ENCODE measurements at places on chromosomes 4 and X.

DNA sequence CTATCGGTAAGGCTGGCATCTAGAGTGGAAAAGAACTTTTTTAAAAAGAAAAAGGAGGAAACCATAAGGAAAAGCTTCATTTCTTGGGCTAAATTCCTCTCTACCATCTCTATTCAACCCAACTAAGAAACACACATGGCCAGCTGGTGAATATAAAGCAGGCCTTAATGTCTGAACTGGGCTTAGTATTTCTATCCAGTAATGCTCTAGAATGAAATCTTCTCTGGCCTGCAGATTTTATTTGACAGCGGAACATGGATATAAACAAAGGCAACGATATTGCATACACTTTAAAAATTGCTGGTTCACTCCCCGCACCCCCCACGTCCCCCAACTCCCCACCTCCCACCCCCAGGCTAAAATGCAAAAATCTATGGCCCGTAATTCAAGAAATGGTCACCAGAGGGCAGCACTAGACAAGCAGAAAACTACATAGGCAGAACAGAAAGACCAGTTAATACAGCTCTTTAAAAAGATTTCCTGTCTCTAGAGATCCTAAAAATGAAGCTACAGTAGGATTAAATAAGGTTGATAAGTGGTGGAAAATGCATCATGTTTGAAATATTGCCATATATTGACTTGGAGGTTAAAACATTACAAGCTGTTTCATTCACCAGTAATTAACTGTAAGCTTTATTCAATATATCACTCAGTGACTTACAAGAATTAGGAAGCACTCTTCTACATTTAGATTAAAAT is 155.2 kb upstream of the GALNT7 start:
- peak; percentile 31 for DNase-seq

- DNase-seq, result no peak
These were observed 161.7 kb downstream of the BTC start for GRCh38 chr4:74632634-74633033.

DNA sequence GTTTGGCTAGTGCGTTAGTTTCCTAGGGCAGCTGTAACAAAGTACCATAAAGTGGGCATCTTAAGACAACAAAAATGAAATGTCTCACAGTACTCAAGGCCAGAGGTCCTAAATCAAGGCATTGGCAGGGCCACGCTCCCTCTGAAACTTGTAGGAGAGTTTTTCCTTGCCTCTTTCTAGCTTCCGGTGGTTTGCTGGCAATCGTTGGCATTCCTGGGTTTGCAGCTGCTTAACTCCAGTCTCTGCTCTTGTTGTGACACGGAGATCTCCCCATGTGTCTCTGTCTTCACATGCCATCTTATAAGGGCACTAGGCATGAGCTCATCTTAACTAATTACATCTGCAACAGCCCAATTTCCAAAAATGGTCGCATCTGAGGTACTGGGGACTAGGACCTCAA is 362.0 kb upstream of the BOD1L1 start:
- no peak for DNase-seq

- peak; percentile 26 for DNase-seq
These were observed 2.5 kb downstream of the NYX start for GRCh38 chrX:41449615-41450014.

GRCh38 chr4:1939664-1940509 is 68.7 kb downstream of the NSD2 start:
- no peak for DNase-seq

GRCh38 chr4:99815597-99816011 is 1.0 kb upstream of the DAPP1 start:
- DNase-seq, result peak; percentile 85

DNA sequence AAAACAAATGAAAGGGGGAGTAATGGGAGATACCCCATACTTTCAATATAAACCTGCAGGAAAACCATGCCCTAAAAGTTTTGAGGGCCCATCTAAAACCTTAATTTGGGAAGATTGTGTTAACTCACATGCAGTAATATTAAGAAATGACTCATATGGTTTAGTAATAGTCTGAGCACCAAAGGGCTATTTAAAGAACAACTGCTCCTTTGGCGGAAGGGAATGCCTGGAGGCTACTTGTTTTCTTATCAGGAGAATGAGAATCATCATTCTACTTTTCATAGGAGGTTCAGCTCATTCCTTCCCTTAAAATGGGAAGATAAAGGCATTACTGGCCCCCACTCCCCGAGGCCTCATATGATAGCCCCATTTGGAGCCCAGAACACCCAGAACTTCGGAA is 47.6 kb downstream of the SPIN3 start:
- no peak for DNase-seq

DNA sequence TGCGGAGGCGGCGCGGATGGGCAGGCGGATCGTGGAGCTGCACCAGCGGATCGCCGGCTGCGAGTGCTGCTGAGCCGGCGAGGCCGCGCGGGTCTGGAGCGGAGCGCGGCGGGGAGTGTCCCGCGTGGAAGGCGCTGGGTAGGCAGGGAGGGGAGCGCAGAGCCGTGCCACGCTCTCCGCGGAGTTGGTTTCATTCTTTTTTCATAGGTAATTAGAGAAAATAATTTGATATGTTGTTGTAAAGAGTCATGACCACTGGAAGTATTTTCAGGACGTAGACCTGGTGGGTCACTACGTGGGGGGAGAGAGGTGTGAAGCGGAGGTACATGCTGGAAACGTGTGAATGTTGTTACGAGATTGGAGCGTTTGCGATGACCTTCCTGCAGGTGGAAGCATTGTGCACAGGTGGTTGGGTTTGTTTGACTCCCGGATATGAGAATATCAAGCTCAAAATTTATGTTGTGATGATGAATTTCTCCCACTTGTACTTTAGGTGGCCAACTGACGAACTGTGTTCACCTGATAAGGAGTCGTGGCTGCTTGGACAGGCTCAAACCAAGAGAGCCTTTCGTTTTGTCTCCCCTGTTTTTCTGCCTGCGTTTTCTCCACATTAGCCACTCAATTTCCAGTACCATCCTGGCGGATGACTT is 19.1 kb upstream of the S100P start:
- DNase-seq, result no peak

DNA sequence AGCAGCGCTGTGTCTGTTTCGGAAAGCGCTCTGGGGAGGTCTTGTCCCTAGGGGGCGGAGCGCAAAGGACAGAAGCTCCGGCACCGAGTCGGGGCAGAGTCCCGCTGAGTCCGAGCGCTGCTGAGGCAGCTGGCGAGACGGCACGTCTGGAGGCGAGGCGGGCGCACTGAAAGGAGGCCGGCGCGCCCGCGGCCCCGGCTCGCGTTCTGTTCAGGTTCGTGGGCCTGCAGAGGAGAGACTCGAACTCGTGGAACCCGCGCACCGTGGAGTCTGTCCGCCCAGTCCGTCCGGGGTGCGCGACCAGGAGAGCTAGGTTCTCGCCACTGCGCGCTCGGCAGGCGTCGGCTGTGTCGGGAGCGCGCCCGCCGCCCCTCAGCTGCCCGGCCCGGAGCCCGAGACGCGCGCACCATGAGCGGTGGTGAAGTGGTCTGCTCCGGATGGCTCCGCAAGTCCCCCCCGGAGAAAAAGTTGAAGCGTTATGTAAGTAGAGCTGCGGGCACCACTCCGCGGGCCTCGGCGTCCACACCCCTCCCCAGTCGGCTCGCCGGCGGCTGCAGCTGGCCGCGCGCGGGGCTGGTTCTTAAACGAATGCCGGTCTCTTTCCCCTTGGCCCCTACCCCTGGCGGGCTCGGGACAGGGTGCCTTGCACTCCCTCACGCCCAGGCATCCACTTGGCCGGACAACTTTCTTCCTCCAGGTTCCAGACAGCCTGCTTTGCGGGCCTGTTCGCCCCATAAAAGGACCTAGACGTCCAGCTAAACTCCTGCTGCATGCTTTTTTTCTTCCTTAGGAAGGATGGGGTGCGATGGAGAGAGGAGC is at the start of gene GAB1:
GAB1 (plus strand) TSS at position 96 of the 819 bp plus-strand sequence; CDS start at position 409, 313 bp downstream.
- DNase-seq, result peak; percentile 29

DNA sequence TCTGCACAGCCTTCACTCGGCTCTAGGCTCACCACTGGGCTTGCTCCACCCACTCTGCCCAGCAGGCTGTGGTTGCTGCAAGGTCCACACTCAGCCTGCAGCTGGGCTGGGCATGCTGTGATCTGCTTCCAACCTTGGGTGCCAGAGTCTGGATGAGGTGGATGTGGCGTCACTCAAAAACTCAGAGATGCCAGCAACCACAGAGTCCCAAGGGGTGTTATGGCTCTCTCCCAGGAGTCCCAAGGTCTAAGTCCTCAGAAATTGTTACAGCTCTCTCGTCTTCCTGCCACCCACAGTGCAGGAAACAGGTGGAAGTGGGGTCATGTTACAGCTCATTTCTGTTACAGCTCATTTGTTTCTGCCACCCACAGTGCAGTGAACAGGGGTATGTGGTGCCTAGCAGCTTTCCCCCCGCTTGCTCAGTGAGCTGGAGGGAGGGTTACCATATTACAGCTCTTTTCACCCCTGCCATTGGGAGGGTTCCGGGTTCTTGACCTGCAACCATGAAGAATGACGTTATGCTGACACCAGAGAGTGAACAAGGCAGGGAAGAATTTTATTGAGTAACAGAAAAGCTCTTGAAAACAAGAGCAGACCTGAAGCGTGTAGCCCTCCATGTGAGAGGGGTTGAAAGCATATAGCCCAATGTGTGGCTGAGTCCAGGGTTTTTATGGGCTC is 893.9 kb downstream of the PCDH7 start:
- peak; percentile 7 for DNase-seq

GRCh38 chr4:23717528-23718248 is 172.2 kb downstream of the PPARGC1A start:
- no peak for DNase-seq

DNA sequence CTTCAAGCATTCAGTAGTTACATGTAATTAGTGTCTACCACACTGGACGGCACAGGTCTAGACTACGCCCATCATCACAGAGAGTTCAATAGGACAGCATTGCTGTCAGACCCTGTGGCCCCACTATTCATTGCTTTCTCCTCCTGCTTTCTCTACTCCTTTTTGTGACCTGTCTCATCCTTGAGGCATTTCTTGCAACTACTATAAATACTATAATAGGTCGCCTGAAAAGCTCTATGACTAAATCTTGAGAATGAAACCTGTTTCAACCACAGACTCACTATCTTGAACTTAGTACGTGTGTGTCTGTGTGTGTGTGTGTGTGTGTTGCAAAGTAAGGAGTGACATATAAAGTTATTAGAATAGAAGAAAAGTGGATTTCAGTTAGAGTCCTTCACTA is 252.9 kb upstream of the KLF3 start:
- no peak for DNase-seq

GRCh38 chr4:2599304-2599654 is 62.8 kb downstream of the FAM193A start:
- DNase-seq, result no peak

DNA sequence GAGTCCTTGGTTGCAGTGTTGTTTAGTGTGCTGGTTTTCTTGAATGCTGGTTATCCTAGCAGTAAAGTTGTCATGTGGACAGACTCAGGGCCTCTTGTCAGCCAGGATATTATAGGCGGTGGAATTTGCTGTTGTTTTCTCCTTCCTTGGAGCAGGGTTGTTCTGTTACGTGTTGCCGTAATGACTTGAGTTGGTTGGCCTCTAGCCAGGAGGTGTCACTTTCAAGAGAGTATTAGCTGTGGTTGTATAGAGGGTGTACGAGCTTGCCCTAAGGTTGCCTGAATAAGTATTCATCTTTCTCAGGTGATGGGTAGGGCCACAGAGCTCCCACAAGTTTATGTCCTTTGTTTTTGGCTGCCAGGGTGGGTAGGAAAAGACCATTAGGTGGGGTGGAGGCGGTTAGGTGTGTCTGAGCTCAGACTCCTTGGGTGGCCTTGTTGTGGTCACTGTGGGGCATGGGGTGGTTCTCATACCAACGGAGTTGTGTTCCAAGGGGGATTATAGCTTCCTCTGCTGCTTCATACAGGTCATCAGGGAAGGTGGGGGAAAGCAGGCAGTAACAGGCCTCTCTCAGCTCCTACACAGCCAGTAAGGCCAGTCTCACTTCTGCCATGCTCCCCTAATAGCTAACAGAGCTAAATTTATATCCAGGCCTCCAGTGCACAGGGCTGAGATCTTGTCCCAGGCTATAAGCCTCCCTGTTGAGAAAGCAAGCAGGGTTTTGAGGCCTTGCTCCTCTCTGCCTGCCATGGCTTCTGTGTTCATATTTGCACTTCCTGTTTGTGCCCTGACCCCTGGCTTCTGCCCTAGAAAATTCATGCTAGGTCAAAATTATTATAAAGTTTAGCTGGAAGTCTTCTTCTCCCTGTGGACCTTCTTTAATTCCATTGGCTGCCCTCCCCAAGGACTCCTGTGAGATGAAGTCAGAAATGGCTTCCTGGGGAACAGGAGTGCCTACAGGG is 594.7 kb downstream of the RAPGEF2 start:
- no peak for DNase-seq

GRCh38 chrX:140817943-140818342 is 108.4 kb downstream of the LINC00632 start:
- DNase-seq, result no peak

DNA sequence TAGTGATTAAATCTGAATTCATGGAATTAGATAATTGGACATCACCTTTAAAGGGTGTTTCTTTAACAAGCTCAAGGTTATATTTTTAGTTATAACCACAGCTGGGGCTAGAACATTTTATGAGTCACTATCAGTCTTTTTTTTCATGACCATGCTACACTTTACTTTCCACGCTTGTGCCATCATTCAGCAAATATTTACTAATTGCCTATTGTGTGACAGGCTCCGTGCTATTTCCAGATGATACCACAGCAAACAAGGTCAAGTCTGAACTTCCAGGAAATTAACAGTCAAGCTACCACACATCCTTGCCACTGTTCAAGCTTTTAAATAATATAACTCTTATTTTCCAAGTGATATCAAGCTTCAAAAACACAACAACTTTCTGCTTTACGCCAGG is 16.5 kb downstream of the SPANXN3 start:
- peak; percentile 31 for DNase-seq

- no peak for DNase-seq
These were observed 45.2 kb upstream of the BCOR start for GRCh38 chrX:40143001-40143400.

- no peak for DNase-seq
These were observed 3.5 kb downstream of the RAB9B start for GRCh38 chrX:103828529-103828928.

DNA sequence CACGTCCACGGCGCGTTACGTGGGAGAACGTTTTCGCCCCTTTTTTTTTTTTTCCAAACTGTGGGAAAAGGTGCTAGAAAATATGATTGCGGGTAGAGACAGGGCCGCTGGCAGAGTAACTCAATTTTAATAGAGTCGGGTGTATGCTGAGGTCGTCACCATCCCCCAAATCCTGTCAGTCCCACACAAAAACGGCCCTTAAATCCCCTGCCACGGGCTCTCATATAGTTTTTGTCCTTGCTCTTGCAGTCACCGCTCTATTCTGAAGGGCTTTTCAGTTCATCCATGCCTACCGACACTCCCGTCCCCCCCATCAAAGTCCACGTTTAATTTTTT is 796 bp upstream of the MED14 start:
- DNase-seq, result no peak

DNA sequence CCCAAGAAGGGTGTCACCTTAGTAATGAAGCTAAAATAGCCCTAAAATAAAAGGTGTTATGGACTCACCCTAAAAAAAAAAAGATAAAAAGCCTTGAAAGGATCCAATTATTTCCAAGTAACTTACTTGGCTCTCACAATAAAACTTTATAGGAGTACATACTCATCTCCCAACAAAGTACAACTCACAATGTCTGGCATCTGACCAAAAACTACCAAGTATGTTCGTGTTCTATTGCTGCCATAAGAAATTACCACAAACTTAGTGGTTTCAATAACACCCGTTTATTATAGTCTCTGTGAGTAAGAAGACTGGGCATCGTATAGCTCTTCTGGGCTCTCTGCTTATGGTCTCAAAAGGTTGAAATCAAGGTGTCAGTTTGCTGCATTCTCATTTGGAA is 51.0 kb downstream of the BEX1 start:
- no peak for DNase-seq

Data from DMS153 (cell line).